ENCODE measurements at places on chromosomes 3 and 15. TPM values are rescaled to one million over a fixed set of nuclear protein-coding genes. Genes with fewer than 3 reads are reported as not detected.
A peak's percentile ranks its signal among the peaks of the same experiment; 100 is the strongest.

- H3K4me3 ChIP-seq: no peak overlapping the region
- H3K27me3 ChIP-seq: peaks cover 5% of the 10 kb centered on the region
- H3K27ac ChIP-seq: no peak overlapping the region
- no peak for DNase-seq
Measured at GRCh38 chr3:32037932-32038267, 56.4 kb downstream of the ZNF860 start.

Gene SLC38A3
- not detected for total RNA-seq

- H3K4me1 ChIP-seq: peaks cover 19% of the 10 kb centered on the region
- H3K27me3 ChIP-seq: no peaks in the 10 kb centered on the region
- peak overlapping the region; percentile 93 for H3K4me3 ChIP-seq
- H3K36me3 ChIP-seq: no peaks in the 10 kb centered on the region
- H3K27ac ChIP-seq: peak overlapping the region; percentile 92
Measured at GRCh38 chr15:55407498-55408011, 604 bp downstream of the CCPG1 start.

DNA sequence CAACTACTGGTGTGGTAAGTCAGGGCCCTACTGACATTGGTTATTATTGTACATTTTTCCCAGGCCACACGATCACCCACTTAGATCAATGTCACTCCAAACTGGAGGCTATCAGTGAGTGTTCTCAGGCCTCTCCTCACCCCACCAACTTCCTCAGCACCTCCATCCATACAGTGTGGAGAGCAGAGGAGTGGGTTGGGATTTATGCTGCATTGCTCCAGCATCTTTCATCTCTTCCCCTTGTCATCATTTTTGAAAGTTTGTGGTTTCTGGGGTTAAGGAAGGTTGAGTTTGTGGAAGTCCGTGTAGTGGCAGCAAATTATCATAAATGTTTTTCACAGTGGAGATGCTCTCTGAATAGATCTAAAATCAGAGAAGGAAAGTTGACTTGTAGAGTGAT lies 60.2 kb downstream of the TLNRD1 start:
- no peaks in the 10 kb centered on the region for H3K4me1 ChIP-seq
- H3K4me3 ChIP-seq: no peak overlapping the region
- H3K36me3 ChIP-seq: no peaks in the 10 kb centered on the region

- H3K4me3 ChIP-seq: no peak overlapping the region
- H3K27me3 ChIP-seq: peaks cover 38% of the 10 kb centered on the region
- no peaks in the 10 kb centered on the region for H3K4me1 ChIP-seq
- H3K27ac ChIP-seq: no peak overlapping the region
Measured at GRCh38 chr3:40752492-40752891, 227.7 kb downstream of the ZNF621 start.

Gene SLC9C1
- total RNA-seq: not detected

Gene LMAN1L
- total RNA-seq: 3.4 TPM

Gene TPRG1
- 1.5 TPM for total RNA-seq

DNA sequence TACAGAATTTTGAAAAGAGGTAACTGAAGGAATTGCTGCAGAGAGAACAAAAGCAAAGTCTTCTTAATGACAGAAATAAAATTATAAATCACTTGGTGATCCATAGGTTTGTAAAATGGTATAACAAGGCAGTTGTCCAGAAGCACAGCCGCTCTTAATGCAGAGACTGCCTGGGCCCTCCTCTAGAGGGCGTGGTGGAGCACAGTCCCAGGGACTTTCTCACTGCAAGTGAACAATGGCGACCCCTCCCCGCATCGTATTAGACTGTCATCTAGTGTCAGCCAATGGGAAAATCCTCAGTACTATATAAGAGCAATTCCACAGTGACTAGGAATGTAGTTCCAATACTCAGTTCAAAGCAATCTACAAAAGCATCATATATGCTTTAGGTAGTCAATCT lies 26.4 kb upstream of the ZBED2 start:
- peaks cover 16% of the 10 kb centered on the region for H3K36me3 ChIP-seq
- no peak overlapping the region for H3K27ac ChIP-seq
- H3K4me3 ChIP-seq: no peak overlapping the region

GRCh38 chr3:187823746-187824145 lies 78.5 kb upstream of the BCL6 start:
- H3K27me3 ChIP-seq: no peaks in the 10 kb centered on the region
- H3K4me3 ChIP-seq: no peak overlapping the region
- H3K4me1 ChIP-seq: peaks cover 38% of the 10 kb centered on the region
- peak overlapping the region; percentile 31 for H3K27ac ChIP-seq

DNA sequence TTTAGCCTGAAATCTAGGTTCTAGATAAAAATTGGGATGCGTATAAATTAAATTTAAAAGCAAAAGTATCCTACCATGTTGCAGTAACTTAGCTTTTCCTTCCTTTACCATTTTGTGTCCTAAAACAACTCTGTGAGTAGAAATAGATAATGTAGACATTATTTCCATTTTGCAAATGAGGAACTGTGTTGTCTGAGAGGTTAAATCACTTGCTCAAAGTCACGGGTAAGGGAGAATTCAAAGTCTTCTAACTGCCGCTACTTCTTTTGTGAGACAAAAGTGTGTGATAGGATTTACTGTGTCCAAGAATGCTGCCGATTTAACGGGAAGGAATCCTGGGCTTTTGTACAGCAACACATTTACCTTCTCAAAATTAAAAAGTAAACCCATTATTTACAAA lies 40.7 kb downstream of the MYO1E start:
- H3K27me3 ChIP-seq: peaks cover 8% of the 10 kb centered on the region
- H3K36me3 ChIP-seq: no peaks in the 10 kb centered on the region
- DNase-seq: no peak
- H3K27ac ChIP-seq: no peak overlapping the region
- no peak overlapping the region for H3K4me3 ChIP-seq
- H3K4me1 ChIP-seq: peaks cover 37% of the 10 kb centered on the region

- peaks cover 33% of the 10 kb centered on the region for H3K27me3 ChIP-seq
- no peak overlapping the region for H3K27ac ChIP-seq
- no peaks in the 10 kb centered on the region for H3K4me1 ChIP-seq
- H3K36me3 ChIP-seq: no peaks in the 10 kb centered on the region
Measured at GRCh38 chr15:51201581-51201980, 106.9 kb upstream of the TNFAIP8L3 start.

DNA sequence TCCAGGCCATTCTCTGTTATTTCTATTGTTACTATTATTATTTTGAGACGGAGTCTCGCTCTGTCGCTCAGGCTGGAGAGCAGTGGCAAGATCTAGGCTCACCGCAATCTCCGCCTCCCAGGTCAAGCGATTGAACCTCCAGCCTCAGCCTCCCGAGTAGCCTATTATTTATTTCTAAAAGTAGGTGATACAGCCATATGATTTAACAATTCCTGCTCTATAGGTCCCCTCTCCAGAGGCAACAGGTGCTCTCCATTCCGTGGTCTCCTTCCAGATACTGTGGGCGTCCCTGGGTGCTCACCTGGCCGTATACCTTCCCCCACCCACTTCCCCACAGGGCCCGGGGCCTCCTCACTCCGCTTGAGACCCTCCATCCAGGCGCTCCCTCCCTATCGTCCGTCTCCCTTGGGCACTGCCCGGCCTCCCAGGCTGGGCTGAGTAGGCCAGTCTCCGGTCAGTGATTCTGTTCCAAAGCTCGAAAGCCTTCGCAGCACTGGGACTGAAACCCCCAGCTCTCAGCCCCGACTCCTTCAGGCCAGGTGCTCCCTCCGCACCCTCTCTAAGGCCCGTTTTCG lies 708 bp upstream of the PTPN23 start:
- H3K4me1 ChIP-seq: peaks cover 45% of the 10 kb centered on the region
- peaks cover 9% of the 10 kb centered on the region for H3K36me3 ChIP-seq
- no peak for DNase-seq
- peak overlapping the region; percentile 98 for H3K27ac ChIP-seq
- peak overlapping the region; percentile 99 for H3K4me3 ChIP-seq

DNA sequence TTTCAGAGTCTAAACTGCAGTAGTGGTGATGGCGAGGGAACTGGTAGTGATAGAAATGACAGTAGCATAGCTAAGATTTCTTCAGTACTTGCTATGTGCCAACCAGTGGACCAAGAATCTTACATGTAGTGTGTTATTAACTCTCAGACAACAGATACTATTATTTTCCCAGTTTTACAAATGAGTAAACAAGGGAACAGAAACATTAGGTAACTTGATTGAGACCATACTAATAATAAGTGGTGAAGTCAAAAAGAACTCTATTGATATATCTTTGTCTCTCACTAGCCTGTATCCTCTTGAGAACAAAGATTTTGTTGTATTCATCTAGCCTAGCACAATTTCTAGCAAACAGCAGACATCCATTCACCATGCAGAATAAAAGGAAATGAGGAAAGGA lies 250.1 kb downstream of the ZBTB20 start:
- no peaks in the 10 kb centered on the region for H3K27me3 ChIP-seq
- DNase-seq: no peak
- H3K4me1 ChIP-seq: peaks cover 11% of the 10 kb centered on the region
- H3K27ac ChIP-seq: no peak overlapping the region

Gene ZBBX
- total RNA-seq: not detected

DNA sequence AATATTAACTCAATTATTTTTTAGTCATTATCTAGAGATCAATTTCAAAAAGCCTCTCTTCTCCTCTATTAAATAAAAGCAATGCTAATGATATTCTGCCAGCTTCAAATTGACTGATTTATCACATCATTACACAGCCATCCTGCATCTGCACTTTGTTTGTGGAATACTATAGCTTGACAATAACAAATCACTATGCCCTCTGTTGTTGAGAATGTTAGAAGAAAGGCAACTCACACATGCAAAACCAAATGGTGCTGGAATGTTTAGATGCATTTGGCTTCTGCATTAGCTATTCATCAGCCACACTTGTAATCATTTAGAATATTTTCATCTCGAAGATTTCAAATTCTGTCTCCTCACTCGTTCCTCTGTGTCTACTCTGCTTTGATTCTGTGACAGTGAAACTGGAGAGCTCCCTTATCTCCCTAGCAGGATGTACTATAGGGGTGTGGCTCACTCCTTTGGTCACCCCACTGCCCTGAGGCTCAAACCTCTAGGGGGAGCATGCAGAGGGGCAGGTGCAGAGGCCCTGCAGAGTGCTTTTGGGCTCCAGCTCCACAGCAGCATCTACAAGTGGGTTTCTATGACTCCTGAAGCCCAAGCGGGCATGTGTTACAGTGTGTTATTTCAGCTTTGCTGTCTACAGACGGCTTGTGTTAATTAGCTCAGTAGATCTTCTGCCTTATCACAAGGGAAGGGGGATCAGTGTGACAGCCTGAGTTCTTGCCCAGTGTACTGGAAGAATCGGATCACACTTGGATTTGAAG lies 454.1 kb upstream of the BCHE start:
- no peak overlapping the region for H3K27ac ChIP-seq
- no peak for DNase-seq
- no peaks in the 10 kb centered on the region for H3K4me1 ChIP-seq
- no peaks in the 10 kb centered on the region for H3K36me3 ChIP-seq
- H3K27me3 ChIP-seq: no peaks in the 10 kb centered on the region

GRCh38 chr15:74829486-74829885 lies 3.1 kb downstream of the CPLX3 start:
- H3K36me3 ChIP-seq: no peaks in the 10 kb centered on the region
- peaks cover 16% of the 10 kb centered on the region for H3K27me3 ChIP-seq
- H3K27ac ChIP-seq: no peak overlapping the region

All from natural killer cell treated with Interleukin-12 subunit alpha and Interleukin-12 subunit beta and Interleukin-15 and Interleukin-18, amount 100 ng/mL, for 72 hours (primary cell).